Breast epithelium (tissue), 4 donors: ENCODE measurements at places on chromosomes 7 and 10. TPM values are rescaled to one million over a fixed set of nuclear protein-coding genes. Genes with fewer than 3 reads are reported as not detected.

GRCh38 chr10:44880090-44880715, 30.9 kb upstream of the TMEM72 start:
- no peaks in the 10 kb centered on the region for H3K4me1 ChIP-seq
- no peaks in the 10 kb centered on the region for H3K27me3 ChIP-seq
- peak overlapping the region; percentile 45 for H3K27ac ChIP-seq
- H3K36me3 ChIP-seq = no peaks in the 10 kb centered on the region
- no peak for DNase-seq

GRCh38 chr7:4210821-4211220, 471.3 kb upstream of the FOXK1 start:
- H3K27ac ChIP-seq = no peak overlapping the region
- H3K27me3 ChIP-seq = no peaks in the 10 kb centered on the region
- no peaks in the 10 kb centered on the region for H3K36me3 ChIP-seq
- DNase-seq = no peak

DNA sequence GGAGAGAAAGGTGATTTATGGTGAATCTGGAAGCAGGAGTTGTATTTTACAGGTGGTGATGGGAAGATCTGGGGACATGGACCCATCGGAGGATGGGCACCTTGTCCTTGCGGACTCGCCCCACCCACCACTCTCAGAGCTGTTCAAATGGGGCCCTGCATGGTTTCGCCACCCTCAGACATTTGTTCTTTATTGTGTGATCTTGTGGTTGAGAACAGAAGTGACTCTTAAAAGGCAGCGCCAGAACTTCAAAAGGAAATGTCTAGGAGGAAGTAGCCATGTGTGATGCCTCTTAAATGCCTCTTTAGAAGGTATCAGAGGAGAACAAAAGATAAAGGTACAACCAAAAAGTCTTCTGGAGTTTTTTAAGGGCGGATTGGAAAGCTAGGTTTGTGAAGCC, 205.7 kb downstream of the KIAA1217 start:
- H3K27me3 ChIP-seq = no peaks in the 10 kb centered on the region
- DNase-seq = no peak

GRCh38 chr7:121046893-121047468, 58.5 kb downstream of the CPED1 start:
- H3K4me3 ChIP-seq = no peak overlapping the region
- H3K27me3 ChIP-seq = no peaks in the 10 kb centered on the region
- H3K4me1 ChIP-seq = no peaks in the 10 kb centered on the region
- no peak for DNase-seq
- no peak overlapping the region for H3K27ac ChIP-seq

- no peak for DNase-seq
- H3K4me3 ChIP-seq = no peak overlapping the region
- H3K27ac ChIP-seq = no peak overlapping the region
- no peaks in the 10 kb centered on the region for H3K36me3 ChIP-seq
- H3K27me3 ChIP-seq = no peaks in the 10 kb centered on the region
- H3K4me1 ChIP-seq = no peaks in the 10 kb centered on the region
Measured at GRCh38 chr10:31315453-31315852, 3.6 kb upstream of the ZEB1 start.

GRCh38 chr10:63346015-63346441, 119.7 kb downstream of the JMJD1C start:
- no peaks in the 10 kb centered on the region for H3K36me3 ChIP-seq
- no peaks in the 10 kb centered on the region for H3K27me3 ChIP-seq
- no peak overlapping the region for H3K4me3 ChIP-seq
- H3K4me1 ChIP-seq = no peaks in the 10 kb centered on the region

GRCh38 chr10:5732141-5732540, 47.5 kb downstream of the TASOR2 start:
- H3K4me3 ChIP-seq = no peak overlapping the region
- H3K36me3 ChIP-seq = no peaks in the 10 kb centered on the region
- no peak overlapping the region for H3K27ac ChIP-seq
- H3K4me1 ChIP-seq = no peaks in the 10 kb centered on the region
- DNase-seq = no peak

DNA sequence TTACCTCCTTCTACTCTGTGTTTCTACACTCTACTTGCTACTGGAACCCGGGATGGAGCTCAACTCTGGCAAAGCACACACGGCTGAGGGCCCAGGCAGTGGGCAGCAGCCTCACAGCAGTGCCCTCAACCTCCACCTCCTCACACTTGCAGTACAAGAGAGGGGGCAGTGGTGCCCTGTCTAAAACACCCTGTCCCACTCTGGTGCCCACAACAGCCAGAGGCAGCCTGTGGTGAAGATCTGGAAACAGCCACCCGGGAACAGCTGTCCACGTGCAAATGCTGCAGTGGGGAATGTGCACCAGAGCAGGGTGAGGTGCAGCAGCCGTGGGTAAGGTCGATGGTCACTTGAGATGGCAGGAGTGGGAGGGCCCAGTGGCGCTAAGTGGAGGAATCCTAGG, 13.7 kb downstream of the MAT1A start:
- no peak for DNase-seq
- no peaks in the 10 kb centered on the region for H3K36me3 ChIP-seq
- no peaks in the 10 kb centered on the region for H3K27me3 ChIP-seq
- no peak overlapping the region for H3K27ac ChIP-seq

DNA sequence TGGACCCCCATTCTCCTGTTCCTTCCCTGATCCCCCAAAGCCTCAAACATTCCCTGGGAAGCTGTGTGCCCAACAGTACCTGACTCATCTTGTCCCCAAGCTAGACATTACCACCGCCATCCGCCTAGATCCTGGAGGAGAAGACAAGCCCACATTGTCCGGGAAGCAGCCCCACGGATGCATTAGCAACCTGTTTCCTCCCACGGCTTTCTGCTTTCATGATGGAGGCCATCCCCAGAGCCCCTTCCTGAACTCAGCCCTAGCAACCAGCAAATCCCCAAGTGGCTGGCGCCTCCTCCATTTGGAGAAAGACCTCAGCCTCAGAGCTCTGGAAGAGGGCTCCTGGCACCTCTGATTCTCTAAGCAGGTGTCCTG, 2.3 kb upstream of the SLC29A3 start:
- H3K4me1 ChIP-seq = peaks cover 15% of the 10 kb centered on the region
- no peak overlapping the region for H3K27ac ChIP-seq
- H3K4me3 ChIP-seq = no peak overlapping the region
- no peaks in the 10 kb centered on the region for H3K27me3 ChIP-seq
- no peak for DNase-seq
- no peaks in the 10 kb centered on the region for H3K36me3 ChIP-seq

DNA sequence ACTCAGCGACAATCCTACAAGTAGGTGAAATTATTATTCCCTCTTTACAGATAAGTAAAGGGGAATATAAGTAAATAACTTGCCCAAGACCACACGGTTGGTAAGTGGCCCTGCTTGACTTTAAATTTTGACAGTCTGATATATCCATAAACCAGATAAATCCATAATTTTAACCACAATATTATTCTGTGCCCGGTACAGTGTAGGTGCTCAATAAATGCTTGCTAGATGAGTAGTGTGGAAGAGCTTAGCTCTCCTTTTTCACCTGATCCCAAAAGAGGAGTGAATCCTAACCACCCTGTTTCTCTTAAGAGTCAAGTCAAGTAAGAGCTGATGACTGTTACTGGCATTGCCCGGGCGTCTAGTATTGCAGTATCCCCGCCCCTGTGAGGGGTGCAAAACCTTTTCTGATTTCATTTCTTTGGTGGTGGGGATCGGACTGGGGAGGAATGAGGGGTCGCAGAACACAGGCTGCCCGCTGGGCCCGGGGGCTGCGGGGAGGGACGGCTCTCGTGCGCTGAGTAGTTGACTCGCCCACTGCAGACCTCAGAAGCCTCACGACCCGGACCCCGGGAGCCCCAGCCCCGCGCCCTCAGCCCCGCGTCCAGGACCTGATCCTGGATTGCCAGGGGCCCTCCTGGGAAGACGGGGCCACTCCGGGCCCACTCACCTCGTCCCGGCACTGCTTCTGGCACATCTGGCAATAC, 490 bp downstream of the KIN start:
- no peaks in the 10 kb centered on the region for H3K36me3 ChIP-seq
- H3K27me3 ChIP-seq = no peaks in the 10 kb centered on the region
- no peak for DNase-seq
- no peaks in the 10 kb centered on the region for H3K4me1 ChIP-seq

DNA sequence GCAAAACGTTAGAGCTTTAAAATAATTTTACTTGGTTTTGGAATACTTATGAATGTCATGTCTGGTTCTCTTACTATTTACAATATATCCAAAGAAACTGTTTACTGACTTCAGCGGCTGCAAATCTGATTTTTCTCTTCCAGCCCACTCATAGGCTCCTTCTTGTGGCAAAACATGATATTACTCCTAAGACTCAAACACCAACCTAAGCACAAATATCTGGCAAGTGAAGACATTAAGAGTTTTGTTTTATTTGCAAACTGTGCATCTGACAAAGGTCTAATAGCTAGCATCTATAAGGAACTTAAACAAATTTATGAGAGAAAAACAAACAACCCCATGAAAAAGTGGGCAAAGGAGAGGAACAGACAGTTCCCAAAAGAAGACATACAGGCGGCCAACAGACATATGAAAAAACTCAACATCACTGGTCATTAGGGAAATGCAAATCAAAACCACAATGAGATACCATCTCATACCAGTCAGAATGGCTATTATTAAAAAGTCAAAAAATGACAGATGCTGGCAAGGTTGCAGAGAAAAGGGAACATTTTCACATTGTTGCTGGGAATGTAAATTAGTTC, 20.3 kb upstream of the GJC3 start:
- H3K27me3 ChIP-seq = no peaks in the 10 kb centered on the region
- peak overlapping the region; percentile 69 for H3K27ac ChIP-seq
- H3K4me1 ChIP-seq = peaks cover 5% of the 10 kb centered on the region
- H3K36me3 ChIP-seq = no peaks in the 10 kb centered on the region
- no peak overlapping the region for H3K4me3 ChIP-seq

DNA sequence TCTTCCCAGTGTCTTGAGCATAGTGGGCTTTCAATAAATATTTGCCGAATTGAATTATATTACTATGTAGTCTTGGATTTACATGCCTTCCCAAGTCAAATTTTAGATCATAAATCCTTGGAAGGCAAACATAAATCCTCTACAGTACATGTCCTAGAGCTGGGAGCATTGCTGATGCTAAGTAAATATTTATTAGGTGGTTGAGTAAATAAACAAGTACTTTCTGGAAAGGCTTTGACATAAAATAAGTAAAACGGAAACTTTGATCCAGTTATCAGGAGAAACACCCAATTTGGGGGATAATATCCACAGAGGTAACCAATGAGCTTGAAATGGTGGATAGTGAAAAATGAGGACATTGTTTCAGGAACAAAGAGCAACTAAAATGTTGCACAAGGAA, 162.8 kb upstream of the SVIL start:
- H3K27ac ChIP-seq = no peak overlapping the region
- H3K36me3 ChIP-seq = no peaks in the 10 kb centered on the region
- no peaks in the 10 kb centered on the region for H3K27me3 ChIP-seq
- H3K4me1 ChIP-seq = no peaks in the 10 kb centered on the region
- no peak overlapping the region for H3K4me3 ChIP-seq

DNA sequence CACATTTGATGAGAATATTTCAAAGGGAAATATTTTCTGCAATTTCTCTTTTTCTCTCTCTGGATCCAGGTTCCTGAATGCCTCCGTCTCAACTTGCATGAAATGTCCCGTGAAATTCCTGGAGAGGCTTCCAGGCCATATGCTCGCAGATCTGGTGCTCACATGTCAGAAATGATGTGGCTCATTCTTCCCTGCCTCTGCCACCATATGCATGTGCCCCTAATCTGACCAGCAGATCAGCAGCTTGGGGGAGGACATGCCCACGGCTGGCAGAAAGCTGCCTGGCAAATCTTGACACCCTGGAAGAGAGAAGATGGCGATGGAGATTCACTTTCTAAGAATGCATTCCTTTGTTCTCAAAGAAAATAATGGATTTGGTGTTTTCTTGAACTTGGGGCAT, 490.7 kb downstream of the RPS24 start:
- H3K36me3 ChIP-seq = no peaks in the 10 kb centered on the region
- no peak for DNase-seq
- no peaks in the 10 kb centered on the region for H3K27me3 ChIP-seq
- no peaks in the 10 kb centered on the region for H3K4me1 ChIP-seq
- H3K4me3 ChIP-seq = no peak overlapping the region

GRCh38 chr10:46534828-46535524, 21.5 kb downstream of the GPRIN2 start:
- DNase-seq = peak; percentile 35
- H3K36me3 ChIP-seq = no peaks in the 10 kb centered on the region
- H3K27ac ChIP-seq = no peak overlapping the region
- H3K4me3 ChIP-seq = no peak overlapping the region

- DNase-seq = no peak
- no peaks in the 10 kb centered on the region for H3K27me3 ChIP-seq
- H3K36me3 ChIP-seq = no peaks in the 10 kb centered on the region
- no peak overlapping the region for H3K4me3 ChIP-seq
Measured at GRCh38 chr10:60760711-60761210, 17.5 kb upstream of the CDK1 start.

GRCh38 chr7:139043823-139044812, 8.3 kb upstream of the ZC3HAV1L start:
- H3K4me3 ChIP-seq = no peak overlapping the region
- H3K4me1 ChIP-seq = no peaks in the 10 kb centered on the region
- H3K27me3 ChIP-seq = no peaks in the 10 kb centered on the region
- DNase-seq = no peak
- peak overlapping the region; percentile 40 for H3K27ac ChIP-seq

DNA sequence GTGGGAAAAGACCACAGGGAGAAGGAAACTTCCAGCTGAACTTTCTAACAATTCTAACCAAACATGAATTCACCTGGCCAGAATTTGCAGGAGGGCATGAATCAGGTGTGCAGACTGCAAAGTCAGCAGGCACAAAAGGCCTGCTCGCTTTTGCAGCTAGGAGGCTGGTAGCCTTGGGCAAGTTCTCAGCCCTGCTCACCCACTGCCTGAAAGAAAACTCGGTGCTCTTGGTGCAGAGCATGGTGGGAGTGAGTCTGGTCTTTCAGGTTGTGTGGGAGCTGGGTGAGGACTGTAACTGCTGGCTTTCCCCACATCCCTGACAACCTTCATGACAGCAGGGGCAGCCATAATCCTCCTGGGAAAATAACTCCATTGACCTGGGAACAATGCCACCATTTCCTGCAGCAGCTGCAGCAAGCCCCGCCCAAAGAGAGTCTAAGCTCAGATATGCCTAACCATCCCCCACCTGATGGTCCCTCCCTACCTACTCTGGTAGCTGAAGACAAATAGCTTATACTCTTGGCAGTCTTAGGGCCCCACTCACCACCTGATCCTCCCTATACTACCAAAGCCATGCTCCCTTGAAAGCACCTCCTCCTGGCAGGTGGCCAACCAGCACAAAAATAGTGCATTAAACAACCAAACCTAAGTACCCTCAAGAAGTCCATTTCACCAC, 31.6 kb downstream of the ZNF117 start:
- H3K36me3 ChIP-seq = no peaks in the 10 kb centered on the region
- no peak overlapping the region for H3K27ac ChIP-seq
- no peak for DNase-seq
- H3K27me3 ChIP-seq = no peaks in the 10 kb centered on the region

DNA sequence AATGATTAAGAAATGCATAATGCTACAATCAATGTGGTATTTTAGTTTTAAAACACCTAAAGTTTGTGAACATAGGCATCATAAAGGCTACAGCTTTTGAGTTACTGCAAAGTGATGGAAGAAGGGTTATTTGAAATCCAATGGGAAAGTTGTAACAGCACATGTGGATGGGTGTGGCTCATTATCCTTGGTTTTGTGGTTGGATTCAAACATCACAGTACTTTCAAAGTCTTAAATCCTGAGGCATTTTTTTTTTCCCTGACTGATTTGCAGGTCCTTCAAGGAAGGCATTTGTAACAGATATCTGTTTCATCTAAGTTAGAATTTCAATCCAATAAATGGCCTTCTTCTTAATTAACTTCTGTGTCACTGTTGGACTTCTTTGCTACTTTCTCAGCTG, 9.8 kb upstream of the SHTN1 start:
- H3K4me3 ChIP-seq = no peak overlapping the region
- no peaks in the 10 kb centered on the region for H3K27me3 ChIP-seq
- H3K27ac ChIP-seq = no peak overlapping the region
- no peaks in the 10 kb centered on the region for H3K36me3 ChIP-seq

Gene SLC25A13
- 33.1 TPM for total RNA-seq

Gene BBIP1
- total RNA-seq = 23.6 TPM
